ENCODE measurements at places on chromosomes 13 and 19.

GRCh38 chr19:44925114-44925891 is 10.9 kb downstream of the APOC1 start:
- DNase-seq: no peak

DNA sequence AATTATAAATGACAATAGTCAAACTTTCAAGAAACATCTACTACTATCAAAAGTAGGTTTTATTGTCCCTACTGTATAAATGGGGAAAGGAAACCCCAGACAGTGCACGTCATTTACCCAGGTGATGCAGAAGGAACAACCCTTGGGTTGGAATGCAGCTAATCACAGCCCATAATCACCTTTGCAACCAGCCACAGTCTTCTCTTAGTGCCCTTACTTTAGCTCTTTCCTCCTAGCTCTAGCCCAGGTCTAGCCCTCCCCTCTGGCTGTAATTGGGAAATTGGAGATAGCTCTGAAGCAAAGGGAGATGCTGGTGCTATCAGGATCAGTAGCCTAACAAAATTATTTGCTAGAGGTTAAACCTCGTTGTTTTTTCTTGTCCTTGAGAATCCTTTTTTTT is 25.5 kb upstream of the TSC22D1 start:
- no peak for DNase-seq

GRCh38 chr19:49624967-49625910 is 14.7 kb downstream of the RRAS start:
- no peak for DNase-seq

DNA sequence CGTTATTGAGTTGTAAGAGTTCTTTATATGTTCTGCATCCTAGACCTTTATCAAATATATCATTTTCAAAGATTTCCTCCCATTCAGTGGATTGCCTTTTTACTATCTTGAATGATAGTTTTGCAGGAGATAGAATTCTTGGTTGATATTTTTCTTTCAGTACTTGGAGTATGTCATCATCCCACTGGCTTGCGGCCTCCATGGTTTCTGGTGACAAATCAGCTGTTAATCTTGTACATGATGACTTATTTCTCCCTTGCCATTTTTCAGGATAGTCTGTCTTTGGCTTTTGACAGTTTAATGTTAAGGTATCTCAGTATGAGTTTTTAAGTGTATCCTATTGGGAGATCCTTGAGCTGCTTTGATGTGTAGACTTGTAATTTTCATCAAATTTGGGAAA is 8.5 kb downstream of the ZNF557 start:
- DNase-seq: no peak

DNA sequence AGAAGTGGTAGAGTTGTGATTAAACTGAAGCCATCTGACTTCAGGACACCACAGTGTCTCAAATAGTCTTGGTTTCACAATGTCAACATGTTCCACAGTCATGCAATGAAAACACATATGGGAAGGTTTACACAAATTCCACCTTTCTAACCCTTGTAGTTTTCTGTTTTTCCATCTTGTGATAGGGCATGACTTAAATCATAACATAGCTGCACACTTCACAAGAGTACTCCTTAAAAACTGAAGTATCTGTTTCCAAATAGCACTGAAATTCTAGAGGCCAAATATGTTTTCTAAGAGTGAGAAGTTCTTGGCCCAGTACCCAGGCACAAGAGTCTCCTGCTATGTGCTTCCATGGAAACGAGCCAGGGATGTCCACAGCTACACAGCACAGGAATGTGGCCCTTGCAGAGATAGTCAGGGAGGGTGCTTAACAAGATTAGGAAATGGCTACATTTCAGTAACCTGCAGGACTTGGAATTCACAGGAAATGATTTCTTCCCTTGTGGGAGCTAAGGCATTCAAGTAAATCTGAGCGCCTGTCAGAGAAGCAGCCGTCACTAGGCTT is 269.1 kb downstream of the NDFIP2 start:
- no peak for DNase-seq

GRCh38 chr13:75876142-75877050 is 240.3 kb downstream of the LMO7 start:
- peak; percentile 27 for DNase-seq

DNA sequence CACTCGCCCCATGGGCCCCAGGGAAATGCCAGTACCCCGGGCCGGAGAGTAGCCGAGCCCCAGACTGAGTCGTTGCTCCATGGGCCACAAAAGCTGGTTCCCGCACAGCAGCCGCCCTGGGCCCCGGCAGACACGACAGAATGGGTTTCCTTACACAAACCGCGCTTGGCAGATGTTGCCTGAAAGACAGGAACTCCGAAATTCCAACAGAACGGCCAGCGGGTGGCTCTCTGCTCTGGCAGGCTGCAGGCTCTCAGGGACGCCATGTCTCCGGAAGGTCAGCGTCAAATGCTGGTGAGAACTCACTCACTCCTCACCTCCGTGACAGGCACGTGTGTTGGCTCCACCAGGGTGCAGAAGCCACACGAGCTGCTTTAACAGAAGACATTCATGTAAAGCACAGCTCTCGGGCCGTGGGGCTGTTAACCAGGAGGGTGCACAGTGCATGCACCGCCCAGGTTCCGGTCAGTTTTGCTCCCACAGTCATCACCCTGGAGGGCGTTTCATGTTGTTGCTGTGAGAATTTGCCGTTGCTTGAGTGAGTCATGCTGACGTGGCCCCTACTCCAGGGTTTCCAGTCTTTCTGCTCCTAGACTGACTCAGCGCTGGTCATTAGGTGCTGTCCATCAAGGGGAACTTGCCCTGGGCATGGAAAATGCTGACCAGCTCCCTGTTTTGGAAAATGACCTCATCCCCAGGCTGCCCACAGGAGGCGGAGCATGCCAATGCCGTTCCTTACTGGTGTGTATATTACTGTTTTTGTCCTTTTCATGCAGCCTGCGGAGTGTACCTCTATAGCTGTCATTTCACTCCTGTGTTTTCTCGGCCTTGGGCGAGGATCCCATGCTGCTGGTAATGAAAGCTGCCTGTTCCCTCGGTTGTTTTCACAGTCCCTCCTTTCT is 44.8 kb downstream of the ANKRD10 start:
- DNase-seq: no peak

DNA sequence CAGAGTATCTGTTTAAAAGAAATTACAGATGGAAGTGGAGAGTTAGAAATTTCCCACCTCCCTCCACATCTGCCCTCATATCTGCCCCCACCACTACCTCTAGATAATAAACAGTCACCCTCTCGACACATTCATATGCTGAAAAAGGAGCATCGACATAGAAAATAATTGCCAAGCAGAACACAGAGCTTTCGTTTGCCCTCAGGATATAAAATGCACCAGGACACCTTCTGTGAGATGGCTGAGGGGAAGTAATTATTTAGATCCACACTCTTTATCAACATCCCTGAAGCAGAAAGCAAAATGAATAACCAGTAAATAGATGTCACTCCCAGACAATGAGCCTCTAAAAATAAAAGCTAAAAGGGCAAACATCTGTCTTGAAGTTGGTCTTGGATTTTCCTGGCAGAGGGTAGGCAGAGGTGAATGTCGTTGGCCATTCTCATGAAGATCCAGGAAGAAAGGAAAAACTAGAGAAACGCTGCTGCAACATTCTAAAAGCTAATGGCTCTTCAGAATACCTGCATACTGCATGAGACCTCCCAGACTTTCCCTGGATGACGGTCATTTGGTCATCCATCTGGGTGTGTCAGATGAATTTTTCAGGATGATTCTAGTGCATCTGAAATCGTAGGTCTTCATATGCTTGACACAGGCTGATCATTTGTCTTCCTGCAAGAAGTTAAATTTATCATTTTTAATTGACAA is 527.5 kb downstream of the RFC3 start:
- no peak for DNase-seq

DNA sequence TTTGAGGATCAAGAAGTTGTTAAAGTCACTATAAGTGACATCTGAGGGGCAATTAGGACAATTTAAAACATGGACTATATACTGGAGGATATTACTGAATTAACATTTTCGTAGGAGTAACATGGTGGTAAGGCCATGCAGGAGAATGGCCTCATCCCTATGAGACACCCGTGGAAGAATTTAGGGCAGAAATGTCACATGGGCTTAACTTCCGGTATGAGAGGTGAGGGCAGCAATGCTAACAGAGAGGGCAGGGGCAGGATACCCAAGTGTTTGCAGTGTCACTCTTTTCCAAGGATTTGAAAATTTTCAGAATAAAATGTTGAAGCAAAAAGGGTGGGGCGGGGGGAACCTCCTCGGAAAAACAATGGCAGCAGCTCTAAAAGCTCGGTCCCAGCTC is 23.6 kb downstream of the RANBP3 start:
- DNase-seq: no peak

GRCh38 chr19:30523791-30524190 is 151.6 kb downstream of the ZNF536 start:
- no peak for DNase-seq

GRCh38 chr19:5484398-5485285 is 29.4 kb downstream of the ZNRF4 start:
- no peak for DNase-seq

DNA sequence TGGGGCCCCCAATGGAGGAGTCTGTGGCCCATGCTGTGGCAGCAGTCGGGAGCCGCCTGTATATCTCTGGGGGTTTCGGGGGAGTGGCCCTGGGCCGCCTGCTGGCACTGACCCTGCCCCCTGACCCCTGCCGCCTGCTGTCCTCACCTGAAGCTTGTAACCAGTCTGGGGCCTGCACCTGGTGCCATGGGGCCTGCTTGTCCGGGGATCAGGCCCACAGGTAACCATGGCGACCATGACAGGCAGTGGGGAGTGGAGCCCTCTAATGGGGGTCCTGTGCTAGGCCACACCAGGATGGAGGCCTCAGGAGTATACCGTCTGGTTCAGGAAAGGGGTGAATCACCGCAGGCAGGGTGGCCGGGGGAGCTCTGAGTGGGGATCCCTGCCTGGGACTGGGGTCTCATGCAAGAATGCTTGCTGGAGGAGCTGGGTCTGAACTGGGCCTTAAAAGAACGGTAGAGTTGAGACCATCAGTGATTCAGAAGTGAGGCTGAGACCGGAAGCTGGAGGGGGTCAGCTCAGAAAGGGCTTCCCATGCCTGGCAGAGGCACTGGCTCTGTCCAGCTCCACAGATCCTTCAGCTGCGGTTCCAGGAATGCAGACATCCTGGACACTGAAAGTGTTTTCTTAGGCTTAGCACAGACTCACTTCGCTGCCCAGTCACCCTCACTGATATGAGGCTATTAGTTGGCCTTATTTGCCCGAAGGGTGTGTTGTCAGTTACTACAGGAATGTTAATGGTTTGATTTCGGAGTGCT is 29.1 kb downstream of the CNFN start:
- DNase-seq: no peak

DNA sequence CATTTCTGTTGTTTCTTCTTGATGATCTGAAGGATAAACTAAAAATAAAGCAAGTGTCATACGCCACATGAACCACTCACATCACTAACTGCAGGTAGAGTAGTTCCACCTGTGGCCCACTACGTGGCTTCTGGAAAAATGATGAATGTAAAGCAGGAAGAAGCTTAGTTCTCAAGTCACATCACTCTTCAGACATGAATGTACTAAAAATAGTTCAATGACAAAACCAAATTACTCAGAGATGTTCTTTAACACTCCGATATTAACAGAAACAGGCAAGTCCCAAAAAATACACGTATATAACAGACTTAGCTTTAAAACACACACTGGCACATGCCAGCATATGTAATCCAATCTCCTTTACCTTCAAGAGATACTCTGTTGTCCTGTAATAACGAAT is 21.6 kb downstream of the RAB20 start:
- DNase-seq: no peak

DNA sequence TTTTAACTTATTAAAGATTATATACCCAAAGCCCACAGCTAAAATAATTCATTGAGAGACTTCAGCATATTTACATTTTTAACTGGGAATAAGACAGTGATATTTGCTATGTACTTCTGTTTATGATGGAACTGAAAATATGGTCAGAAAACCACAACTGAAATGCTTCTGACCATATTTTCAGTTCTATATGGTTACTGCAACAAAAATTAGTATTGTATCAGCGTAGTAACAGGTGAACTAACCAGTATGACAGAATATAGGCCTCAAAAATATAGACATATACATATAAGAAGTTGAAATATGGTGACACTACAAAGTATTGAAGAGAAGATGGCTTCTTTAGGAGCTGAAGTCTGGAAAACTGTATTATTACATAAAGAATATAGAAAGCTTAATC is 857.4 kb downstream of the OLFM4 start:
- no peak for DNase-seq

DNA sequence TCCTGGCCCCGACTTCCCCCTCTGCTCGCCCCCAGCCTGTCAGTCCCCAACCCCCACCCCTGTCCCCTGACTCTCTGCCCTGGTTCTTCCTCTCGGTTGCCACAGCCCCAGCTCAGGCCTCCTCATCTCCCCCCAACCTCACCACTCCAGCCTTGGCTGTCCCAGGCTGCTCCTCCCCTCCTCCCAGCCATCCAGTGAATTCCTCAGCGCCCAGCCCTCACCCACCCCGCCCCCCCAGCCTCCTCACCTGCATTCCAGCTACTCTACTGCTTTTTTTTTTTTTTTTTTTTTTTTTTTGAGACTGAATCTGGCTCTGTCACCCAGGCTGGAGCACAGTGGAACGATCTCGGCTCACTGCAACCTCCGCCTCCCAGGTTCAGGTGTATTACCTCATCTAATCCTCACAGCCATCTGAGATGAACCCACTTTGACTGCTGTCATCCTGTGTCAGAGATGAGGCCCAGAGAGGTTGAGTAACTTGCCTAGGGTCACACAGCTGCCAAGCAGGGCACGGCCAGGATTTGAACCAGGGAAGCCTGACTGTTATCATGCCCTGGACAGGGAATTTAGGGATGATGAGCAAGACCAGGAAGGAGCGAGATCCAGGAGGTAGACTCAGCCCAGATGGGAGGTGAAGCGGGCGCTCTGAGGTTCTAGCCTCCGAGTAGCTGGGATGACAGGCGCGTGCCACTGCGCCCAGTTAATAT is 2.6 kb downstream of the SULT2B1 start:
- no peak for DNase-seq

GRCh38 chr19:6267552-6268381 is 12.0 kb downstream of the MLLT1 start:
- no peak for DNase-seq

GRCh38 chr19:16897856-16898161 is 9.0 kb downstream of the F2RL3 start:
- DNase-seq: no peak

DNA sequence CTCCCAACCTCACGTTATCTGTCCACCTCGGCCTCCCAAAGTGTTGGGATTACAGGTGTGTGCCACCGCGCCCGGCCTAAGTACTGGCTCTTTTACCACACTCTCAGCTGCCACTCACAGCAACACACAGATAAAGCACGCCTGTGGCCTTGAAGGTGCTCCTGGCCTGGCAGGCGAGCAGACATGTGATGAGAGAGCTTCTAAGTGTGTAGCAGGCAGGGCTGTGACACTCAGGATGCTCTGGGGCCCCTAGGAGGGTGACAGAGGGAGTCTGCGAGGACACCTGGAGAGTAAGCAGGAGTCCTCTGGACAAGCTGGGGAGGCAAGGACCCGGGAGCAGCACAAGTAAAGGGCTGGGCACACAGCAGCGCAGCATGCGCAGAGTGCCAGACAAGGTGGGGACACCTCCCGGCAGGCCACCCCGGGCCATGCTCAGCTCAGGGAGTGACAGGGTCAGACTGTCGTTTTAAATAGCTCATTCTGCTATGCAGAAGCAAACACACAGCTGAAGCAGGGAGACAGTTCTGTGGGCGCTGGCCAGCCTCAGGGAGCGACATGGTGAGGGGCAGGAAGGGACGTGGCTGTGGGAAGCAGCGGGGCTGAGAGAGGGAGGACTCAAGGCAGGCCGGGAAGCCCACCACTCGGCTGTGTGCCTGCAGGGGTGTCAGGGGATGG is 26.5 kb downstream of the MED26 start:
- no peak for DNase-seq

Measured in activated effector memory CD4-positive, alpha-beta T cell treated with Interleukin-2 at 50 U/mL for 16 hours (primary cell).